NCI-H526 (cell line): ENCODE measurements at places on chromosomes 1 and 21.
A peak's percentile ranks its signal among the peaks of the same experiment; 100 is the strongest.

DNA sequence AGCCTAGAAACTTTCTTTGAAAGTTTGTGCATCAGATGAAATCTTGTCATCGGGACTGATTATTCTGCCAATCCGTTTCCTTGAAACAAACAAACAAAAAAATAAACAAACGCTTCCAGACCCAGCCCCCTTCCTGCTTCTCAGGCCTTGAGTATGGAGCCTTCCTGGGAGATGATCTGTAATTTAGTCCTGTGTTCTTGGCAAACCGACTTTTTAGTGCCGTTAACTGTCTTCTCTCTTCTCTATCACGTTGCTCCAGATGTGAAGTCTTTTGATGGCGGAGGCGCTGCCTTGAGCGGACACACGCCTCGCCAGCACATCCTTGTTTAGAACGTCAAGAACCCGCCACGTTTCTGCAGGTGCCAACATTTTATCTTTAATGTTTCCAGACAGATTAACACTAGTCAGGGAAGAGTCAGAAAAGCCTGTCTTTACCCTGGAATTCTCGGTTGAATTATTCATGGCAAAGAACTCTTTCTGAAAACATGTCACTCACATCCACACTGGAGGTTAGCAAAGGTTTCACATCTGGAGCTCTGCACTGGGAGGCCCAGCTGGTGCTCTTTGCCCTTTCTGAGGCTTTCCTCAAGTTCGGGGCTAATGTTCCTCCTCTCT lies 265.7 kb upstream of the C1orf174 start:
- no peak for DNase-seq

DNA sequence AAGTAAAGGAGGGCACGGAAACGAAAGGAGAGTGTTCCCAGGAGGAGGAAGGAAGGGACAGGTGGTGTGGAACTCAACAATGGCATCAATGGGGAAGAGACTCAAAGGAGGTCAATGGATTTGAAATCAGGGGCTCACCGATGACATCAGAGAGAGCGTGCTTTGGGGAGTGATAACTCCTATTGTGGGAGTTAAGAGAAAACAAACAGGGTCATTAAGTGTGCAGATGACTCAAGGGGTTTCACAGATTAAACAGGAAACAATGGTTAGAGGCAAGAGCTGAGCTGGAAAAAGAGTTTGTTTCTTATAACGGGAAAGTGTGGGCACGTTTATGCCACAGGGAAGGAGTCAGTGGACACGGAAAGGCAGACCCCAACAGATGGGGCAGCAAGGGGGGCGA lies 629.1 kb downstream of the SMYD3 start:
- no peak for DNase-seq

DNA sequence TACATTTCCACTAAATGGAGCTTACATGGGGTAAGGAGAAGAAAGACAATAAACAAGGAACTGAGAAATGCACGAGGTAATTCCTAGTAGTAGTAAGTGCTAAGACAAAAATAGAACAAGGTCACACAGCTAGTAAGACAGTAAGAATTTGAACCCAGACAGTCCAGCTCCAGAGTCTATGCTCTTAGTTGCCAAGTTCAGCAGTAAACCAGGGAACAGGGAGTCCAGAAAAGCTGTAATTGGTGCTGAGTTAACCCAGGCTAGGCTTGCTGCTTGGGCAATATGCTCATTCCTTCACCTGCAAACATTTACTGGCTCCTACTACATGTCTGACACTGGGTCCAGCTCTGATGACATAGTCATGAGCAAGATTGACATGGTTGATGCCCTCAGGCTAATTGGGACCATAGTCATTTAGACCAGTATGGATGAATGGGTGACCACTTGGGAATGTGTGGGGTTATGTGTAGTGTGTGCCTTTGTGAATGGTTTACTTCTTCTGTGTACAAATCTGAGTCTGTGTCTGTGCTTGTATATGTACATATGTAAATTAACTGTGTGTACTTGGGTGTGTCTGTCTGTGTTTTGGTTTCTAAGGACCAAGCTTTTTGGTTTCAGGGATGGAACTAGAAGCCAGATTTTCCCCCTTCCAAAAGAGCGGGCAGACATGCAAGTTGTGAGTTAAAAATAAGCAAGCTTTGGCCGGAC lies 2.0 kb downstream of the GPX7 start:
- peak; percentile 23 for DNase-seq

DNA sequence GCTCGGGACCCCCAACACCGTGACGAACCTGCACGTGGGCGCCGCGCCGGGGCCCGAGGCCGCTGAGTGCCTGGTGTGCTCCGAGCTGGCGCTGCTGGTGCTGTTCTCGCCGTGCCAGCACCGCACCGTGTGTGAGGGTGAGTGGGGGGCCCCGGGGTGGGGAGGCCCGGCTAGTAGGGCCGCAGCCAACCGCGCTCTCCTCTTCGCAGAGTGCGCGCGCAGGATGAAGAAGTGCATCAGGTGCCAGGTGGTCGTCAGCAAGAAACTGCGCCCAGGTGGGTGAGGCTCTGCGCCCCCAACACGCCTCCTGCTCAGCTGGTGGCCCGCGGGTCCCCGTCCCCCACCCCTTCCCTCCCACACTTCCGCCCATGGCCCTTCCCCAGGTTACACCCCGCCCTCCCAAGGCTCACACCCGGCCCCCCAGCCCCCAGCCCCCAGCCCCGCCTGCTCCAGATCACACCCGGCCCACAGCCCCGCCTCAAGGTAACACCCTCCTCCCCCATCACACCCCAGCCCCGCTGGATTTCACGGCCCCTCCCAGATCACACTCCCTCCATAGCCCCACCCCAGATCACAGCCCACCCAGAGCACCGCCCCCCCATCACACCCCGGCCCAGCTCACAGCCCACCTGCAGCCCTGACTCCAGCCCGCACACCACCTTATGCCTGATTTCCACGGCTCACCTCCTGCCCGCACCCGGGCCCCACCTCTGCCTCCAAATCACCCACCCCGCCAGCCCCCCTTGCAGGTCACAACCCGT lies 2.4 kb upstream of the MMP23B start:
- no peak for DNase-seq

- no peak for DNase-seq
Observed at GRCh38 chr1:209652121-209652735, at the start of gene LAMB3. TSS of gene LAMB3 (minus strand) at chr1:209652425. CDS start at chr1:209650944, 1,481 bp downstream.

- no peak for DNase-seq
Observed at GRCh38 chr21:46095814-46096595, 1.9 kb upstream of the COL6A2 start.
